A673 (cell line): ENCODE measurements at places on chromosomes 13 and 19. TPM values are rescaled to one million over a fixed set of nuclear protein-coding genes. Genes with fewer than 3 reads are reported as not detected.

Gene CCDC70
- total RNA-seq = not detected in 2 replicates

DNA sequence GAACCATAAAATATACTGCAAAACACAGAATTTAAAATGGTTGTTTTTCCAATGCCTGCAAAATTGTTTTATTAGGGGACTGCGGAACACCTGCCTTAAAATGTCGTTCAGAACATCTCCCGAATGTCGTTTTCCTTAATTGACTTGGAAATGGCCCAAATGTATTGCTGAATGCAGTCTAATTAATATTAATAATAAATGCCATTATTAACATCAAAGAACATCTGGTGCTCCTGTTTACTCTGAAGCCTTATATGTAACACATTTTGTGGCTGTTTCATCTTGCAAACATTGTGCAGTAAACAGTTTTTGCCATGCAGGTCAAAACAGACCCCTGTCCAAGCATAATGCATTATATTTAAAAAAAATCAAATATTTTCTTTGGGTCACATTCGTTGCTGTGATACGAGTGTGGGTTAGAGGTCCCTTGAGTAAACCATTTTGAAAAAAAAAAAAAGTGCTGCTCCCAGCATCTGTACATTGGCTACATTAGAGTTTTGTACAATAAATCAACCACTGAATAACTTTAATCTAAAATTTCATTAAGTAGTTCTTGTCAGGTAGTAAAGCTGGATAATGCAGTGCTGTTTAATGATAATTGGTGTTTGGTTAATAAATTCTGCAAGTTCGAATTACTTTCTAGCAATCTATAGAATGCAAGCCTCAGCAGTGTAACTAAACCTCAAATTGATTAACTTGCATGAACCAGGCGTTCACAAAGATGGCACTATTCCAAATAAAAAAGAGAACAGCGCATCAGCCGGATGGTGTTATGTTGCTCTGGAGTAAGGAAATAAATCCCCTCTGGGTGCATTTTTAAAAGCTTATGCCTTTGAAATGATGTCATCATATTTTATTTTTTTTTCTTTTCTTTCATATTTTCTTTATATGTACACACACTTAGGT is 140.2 kb downstream of the ZNF536 start:
- peak; percentile 63 for DNase-seq

DNA sequence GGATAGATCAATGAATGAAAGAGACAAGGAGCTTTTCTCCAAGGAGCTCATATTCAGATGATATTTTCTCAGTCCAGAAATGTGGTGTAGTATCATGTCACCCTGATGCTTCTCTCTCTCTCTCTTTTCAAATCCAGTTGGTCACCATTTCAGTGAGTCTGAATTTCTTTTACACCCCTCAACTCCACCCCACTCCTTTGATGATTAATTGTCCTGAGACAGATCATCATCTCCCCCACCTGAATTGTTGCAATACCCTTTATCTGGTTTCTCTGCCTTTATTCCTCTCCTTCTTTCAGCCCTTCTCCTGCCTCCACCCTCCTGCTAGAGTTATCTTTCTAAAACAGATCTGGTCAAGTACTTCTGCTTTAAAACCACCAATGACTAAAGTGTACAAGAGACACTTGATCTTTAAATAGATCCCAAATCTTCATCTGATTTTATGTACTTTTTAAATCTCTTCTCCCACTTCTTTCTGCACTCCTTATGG is 299.8 kb downstream of the KLF5 start:
- DNase-seq = no peak

Gene UBE2L5
- 0.21 TPM in 1 of 2 replicates, not detected in the other for total RNA-seq

DNA sequence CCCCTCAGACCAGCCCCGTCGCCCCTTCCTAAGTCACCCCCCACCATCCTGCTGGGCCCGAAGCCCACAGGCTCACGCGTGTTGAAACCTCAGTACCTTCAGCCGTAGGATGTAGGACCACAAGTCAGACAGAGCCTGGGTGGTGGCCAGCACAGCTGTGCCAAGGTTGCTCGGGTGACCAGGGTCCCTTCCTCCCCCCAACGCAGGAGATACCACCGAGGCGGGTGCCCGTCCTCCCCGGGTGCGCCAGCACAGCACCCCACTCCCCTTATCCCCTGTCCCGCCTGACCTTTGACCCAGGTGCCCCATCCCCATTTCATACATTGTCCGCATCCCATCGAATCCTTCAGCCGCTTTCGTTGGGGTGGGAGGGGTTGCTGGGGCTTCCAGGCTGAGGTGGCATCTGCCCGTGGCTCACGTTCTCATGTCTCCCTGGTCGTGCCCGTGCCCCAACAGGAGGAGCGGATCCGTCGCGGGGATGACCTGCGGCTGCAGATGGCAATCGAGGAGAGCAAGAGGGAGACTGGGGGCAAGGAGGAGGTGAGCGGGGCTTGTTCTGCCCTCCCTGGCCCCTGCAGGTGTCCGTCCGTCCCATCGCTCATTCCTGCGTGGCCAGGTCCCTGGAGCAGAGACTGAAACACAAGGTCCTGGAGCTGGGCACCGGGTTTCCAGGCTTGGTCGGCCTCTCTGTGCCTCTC is 14.5 kb downstream of the EPN1 start:
- DNase-seq = no peak
